ENCODE measurements at places on chromosomes 2 and 18.

- DNase-seq = no peak
These were observed 170.7 kb downstream of the CTIF start for GRCh38 chr18:48709371-48710062.

DNA sequence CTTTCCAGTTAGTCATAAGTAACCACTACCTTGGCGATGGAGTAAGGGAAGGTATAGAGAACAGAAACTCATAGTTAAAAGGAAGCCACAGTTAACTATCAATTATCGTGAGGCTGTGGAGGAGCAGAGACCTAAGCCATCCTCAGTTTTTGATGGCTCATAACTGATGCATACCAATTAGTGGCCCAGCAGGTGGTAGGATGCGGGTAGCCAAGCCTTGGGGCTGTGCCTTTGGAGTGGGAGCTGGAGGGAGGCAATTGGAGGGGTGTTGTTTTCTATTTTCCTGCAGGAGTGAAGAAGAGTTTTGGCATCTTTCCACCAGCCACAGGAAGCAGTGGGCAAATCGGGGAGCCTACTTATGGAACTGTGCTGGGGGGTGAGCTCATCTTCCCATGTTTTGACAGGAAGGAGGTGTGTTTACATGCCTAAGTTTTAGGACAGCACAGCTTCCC is 194.8 kb downstream of the TPGS2 start:
- DNase-seq = no peak

DNA sequence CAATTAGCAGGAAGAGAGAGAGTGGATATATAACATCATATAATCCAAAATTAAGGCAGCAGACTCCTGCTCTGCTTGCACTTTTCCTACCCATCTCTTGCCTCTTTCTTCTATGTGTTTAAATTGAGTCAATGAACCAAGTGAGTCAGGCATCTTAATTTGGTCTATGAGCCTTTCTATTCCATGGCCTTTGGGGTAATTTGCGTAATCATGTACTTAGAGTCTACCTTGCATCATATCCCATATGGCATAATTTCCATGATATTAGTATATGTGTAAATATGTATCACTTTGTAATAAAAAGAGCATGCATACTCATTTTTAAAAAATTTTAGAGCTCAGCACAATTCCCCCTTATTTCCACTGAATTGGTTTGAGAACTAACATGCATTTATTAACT is 555.2 kb downstream of the STK39 start:
- DNase-seq = no peak

GRCh38 chr2:137963535-137964065 is 673 bp upstream of the HNMT start:
- DNase-seq = no peak

GRCh38 chr18:44719519-44720060 is 38.9 kb downstream of the SETBP1 start:
- no peak for DNase-seq

DNA sequence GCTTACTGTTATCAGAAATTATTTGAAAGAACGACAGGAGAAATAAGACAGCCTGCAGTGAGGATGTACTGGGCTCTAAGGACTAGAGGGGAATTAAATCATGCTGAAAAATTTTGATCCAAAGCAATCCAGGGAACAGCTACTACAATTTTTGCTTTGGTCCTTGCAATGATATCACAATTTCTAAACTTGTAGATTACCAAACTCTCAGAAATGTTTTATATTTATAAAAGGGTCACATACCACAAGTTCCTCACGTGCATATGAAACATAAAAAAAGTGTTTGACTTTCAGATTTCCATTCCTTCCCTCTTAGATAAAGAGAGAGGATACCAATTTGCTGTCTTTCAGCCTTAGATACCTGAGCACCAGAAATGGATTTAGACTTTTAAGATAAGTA is 261.2 kb downstream of the STK39 start:
- no peak for DNase-seq

DNA sequence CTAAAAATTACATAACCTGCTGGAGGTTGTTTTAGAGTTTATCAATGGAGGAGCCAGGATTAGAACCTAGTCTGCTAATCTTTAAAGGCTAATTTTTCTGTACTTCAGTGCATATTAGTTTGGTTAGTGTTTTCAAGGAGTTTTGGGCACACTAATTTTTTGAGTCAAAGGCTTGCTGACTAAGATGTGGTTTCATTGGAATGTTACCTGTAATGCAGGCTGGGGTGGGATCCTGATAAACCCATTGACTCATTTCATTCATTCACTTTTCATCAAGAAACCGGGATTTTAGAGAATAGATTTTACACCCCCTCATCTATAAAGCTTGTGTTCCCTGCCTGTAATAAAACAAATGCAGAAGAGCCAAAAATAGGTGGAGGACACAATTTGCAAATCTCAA is 91.9 kb upstream of the IL1R2 start:
- no peak for DNase-seq

DNA sequence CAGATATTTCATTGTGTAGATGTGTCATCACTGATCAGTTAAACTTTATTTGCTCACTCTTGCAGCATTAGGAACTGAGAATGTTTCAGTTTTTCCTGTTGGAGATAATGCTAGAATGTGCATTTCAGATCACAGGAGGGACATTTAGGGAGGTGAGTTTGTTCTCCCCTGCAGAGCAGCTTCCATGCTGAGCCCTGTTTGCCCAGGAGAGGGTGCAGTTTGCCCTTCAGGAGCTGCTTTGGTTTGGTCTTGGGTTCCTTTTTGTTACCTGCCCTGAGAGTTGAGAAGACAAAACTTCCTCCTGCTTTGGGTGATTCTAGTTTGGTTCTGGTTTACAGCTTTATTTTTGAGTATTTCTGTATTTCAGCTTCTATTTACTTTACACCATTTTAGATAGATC is 49.9 kb downstream of the DGKD start:
- DNase-seq = peak; percentile 52

DNA sequence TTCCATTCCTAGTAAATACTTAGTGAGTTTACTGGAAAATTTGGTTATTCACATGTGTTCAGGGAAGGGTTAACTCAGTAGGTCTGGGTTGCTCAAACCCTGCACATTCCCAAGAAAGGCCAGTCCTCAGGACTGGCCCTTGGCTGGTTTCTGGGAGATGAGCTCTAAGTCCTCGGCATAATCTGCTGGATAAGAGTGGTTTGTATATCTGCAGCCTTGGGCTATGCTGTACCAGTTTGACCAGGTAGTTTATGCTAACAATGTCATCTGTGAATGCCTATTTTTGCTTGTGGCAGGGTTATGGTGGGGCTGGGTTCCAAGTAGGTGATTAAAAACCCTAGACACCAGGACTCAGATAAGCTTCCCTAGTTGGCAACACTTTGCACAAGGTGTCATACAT is 7.4 kb upstream of the PTH2R start:
- DNase-seq = no peak

DNA sequence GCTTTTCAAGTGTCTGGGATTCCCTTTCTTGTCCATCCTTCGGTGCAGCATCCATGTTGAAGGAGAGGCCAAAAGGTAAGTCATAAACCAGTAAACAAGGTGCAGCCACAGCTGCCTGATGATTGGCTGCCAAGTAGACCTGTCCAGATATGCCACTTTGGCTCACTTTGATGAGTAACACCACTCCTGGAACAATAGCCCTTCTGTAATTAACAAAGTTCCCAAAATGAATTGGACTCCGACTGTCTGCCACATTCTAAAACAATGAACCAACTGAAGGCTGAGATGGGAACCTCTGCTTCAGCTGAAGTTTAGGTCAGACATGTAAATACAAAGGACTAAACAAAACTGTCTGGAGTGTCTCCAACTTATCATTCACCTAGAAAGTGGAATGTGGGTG is 82.2 kb upstream of the LGALSL start:
- DNase-seq = no peak

- no peak for DNase-seq
These were observed 135.3 kb upstream of the NOSTRIN start for GRCh38 chr2:168667156-168667555.

GRCh38 chr2:128726911-128727310 is 408.2 kb upstream of the HS6ST1 start:
- DNase-seq = no peak

DNA sequence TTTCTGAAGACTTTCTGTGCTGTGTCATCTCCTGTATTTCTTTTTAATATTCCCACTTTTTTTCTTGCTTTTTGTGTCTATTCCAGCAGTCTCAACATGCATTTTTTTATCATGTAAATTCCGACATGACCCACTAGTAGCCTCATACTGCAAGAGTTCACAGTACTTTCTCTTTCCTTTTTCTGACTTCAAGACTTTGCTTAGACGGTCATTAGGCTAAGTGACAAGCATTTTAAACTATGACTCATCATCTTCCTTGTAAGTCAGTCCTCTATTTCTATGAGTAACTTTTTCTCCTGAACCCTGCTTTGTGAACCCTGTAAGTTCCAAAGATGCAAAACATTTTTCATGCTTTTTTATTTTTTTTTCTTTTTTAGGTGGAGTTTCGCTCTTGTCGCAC is 381.2 kb downstream of the TXNL1 start:
- DNase-seq = peak; percentile 86

DNA sequence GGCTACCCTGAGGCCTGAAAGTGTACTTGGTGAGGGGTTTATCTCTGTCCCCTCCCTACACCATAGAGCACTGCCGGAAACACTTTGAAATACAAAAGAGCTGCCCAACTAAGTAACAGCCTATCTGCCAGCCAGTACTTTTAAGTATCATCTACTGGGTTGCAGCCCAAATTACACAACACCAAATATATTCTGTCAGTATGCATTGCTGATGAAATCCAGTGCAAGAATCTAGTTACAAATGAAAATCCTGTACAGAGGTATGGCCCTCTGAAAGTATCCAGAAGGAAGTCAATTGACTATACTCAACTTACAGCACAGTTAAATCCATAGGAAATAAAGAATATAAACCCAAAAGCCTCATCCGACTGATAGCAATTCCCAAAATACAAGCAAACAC is 280.8 kb downstream of the CCDC85A start:
- DNase-seq = peak; percentile 61

- DNase-seq = peak; percentile 56
These were observed 33.1 kb upstream of the HDAC4 start for GRCh38 chr2:239433777-239434403.

DNA sequence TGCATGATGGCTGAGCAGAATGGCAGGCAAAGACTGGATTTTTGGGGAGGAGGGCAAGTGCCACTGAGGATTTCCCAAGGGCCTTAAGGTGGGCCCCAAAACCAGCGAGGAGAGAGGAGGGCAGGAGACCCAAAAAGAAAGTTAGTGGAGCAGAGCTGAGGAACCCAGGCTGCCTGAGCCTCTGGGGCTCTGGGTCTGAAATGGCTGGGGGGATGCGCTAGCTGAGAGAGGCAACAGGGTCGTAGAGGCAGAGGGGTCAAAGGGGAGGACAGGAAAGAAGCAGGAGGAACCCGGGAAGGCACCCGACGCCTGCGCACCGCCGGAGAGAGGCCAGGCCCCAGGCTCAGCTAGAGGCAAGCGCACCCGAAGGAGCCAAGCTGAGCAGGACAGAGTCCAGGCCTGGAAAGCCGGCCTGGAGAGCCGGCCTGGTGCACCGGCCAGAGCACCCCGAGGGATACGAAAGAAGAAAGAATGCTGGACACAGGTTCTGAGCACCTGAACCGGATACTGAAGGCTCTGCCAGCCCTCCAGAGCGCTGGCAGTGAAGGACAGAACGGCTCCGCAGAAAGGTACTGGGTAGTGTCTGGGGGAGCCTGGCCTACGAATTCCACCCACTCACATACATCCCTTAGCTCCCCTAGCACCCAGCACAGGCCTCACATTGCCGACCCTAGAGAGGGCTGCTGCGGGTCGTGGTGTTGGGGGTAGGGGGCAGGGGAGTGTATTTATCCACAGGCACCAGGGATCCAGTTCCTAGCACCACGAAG is 39.5 kb upstream of the ATP6V1B1 start:
- DNase-seq = no peak

GRCh38 chr2:17892770-17893534 is 14.5 kb downstream of the KCNS3 start:
- DNase-seq = no peak

DNA sequence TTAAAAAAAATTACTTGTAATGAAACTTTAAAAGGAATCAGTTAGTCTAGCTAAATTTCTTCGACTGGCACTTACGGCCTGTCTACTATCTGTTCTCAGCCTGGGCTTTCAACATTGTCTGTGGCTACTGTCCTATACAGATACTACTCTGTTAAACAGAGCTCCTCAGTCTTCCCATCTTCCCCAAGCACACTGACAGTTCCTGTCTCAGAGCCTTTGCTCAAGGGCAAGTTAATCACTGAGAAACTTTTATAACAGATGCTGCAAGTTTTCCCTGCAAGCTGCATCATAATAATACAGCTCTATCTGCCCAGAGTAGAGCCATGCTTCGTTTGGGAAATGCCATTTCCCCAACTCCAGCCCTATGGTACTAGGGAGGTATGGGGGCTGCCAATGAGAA is 11.3 kb upstream of the YPEL5 start:
- no peak for DNase-seq

GRCh38 chr2:120844070-120844738 is 108.5 kb downstream of the GLI2 start:
- peak; percentile 28 for DNase-seq

- peak; percentile 35 for DNase-seq
These were observed 442.2 kb upstream of the CWC22 start for GRCh38 chr2:180449171-180449915.

DNA sequence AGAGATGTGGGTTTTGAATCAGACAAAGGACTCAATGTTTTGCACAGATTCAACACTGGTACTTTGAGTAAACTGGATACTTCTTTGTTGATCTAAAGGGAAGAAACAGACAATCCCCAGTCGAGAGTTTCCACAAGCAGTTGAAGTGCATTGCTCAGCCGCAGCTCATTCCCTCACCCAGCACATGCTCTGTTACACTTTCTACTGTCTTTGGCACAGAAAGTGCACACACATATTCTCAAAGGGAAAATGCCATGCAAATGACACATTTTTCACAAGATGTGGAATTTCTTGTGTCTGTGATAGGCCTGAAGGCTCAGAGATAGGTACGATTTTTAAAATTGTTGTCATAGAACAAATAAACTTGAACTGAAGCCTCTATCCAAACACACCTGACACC is 258.9 kb upstream of the TRIB2 start:
- DNase-seq = peak; percentile 57

DNA sequence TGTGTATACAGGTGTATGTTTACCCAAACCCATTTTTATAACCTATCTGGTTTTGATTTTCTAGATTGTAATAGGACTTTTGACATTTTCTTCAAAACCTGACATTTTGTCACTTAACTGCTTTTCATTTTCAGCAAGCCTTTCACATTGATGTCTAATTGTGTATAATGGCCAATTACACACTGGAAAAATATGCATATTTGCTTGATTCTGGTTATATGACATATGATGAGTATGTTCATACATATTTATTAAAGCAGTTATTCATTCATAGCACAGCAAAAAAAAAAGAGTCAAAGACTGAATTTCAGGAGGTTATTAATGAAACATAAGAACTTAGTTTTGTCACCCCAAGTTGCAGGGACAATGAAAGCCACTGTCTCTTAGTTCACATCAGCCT is 307.7 kb upstream of the TNP1 start:
- DNase-seq = no peak

DNA sequence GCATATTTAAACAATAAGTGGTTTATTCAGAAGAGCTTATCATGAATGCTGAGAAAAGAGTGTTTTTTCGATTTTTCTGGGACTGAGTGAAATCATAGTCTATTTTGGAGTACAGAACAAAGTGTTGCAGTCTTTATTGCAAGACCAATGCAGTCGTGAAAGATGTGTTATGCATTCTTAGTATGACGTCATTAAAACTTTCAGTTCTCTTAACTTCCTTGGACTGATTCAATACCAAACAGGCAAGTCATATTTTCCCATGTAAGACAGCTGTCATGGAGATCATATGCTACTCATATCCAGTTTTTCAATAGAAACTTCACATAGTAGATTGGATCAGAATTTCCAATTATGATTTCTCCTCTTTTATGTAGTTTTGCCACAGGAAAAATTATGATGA is 92.6 kb downstream of the RIT2 start:
- DNase-seq = no peak

- no peak for DNase-seq
These were observed 6.0 kb downstream of the RSAD2 start for GRCh38 chr2:6883448-6884122.
